ENCODE measurements at places on chromosomes 12 and 14. TPM values are rescaled to one million over a fixed set of nuclear protein-coding genes. Genes with fewer than 3 reads are reported as not detected.
A peak's percentile ranks its signal among the peaks of the same experiment; 100 is the strongest.

- H3K27ac ChIP-seq: no peak overlapping the region
- no peaks in the 10 kb centered on the region for H3K36me3 ChIP-seq
- no peak overlapping the region for H3K4me3 ChIP-seq
- DNase-seq: no peak
- H3K4me1 ChIP-seq: peaks cover 11% of the 10 kb centered on the region
Measured at GRCh38 chr14:67641902-67642749, 22.4 kb downstream of the ARG2 start.

DNA sequence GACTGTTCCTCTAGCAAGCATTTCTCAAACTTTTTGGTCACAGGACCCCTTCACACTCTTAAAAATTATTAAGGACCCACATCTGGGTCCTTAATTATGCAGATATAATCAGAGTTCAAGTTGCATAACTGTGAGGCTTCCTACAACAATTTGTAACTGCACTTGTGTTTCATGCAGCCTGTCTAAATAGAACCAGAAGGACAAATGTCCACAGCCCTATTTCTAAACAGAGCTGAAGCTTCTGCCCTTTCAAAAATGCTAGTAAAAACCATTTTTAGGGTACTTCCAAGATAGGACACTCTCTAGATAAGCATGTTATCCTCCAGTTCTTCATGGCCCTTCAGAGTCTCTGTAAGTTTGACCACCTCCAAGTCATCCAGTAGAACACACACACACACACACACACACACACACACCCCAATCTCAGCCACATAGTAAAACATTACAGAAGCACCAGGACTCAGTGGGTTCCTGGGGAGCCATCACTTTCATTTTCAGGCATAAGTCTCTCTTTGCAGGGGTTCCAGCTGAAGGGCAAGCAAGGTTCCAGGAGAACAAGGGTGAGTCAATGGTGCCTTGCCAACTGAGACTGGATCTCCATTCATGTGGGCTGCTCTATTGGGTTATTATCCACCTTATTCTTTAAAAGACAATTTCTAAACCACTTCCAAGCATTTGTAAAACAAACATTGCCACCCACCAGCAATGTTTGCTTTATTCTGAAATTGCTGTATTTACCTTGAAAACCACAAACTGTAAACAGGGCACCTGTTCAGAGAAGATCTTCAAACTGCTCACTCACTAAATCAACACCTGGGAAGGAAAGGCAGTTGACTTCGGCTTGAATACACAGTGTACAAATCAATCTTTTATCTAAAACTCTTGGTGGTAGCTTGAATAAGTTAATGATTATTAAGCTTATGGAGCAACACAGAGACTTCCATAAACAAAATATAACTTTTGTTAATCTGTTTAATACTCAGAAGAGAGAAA is 64.1 kb downstream of the ITPR2 start:
- no peaks in the 10 kb centered on the region for H3K36me3 ChIP-seq
- H3K4me1 ChIP-seq: peaks cover 4% of the 10 kb centered on the region
- no peak for DNase-seq
- no peaks in the 10 kb centered on the region for H3K27me3 ChIP-seq
- H3K4me3 ChIP-seq: no peak overlapping the region
- H3K27ac ChIP-seq: no peak overlapping the region

GRCh38 chr12:111342376-111342775 is 26.5 kb downstream of the PHETA1 start:
- H3K27ac ChIP-seq: no peak overlapping the region
- H3K36me3 ChIP-seq: no peaks in the 10 kb centered on the region
- no peak overlapping the region for H3K4me3 ChIP-seq
- no peaks in the 10 kb centered on the region for H3K4me1 ChIP-seq

GRCh38 chr12:63036216-63036973 is 101.4 kb upstream of the PPM1H start:
- H3K4me1 ChIP-seq: no peaks in the 10 kb centered on the region
- no peaks in the 10 kb centered on the region for H3K27me3 ChIP-seq
- H3K36me3 ChIP-seq: no peaks in the 10 kb centered on the region
- no peak overlapping the region for H3K4me3 ChIP-seq
- no peak overlapping the region for H3K27ac ChIP-seq

GRCh38 chr14:96797582-96798349 is 584 bp downstream of the VRK1 start:
- peak overlapping the region; percentile 85 for H3K4me3 ChIP-seq
- peak overlapping the region; percentile 46 for H3K27ac ChIP-seq
- no peaks in the 10 kb centered on the region for H3K27me3 ChIP-seq

DNA sequence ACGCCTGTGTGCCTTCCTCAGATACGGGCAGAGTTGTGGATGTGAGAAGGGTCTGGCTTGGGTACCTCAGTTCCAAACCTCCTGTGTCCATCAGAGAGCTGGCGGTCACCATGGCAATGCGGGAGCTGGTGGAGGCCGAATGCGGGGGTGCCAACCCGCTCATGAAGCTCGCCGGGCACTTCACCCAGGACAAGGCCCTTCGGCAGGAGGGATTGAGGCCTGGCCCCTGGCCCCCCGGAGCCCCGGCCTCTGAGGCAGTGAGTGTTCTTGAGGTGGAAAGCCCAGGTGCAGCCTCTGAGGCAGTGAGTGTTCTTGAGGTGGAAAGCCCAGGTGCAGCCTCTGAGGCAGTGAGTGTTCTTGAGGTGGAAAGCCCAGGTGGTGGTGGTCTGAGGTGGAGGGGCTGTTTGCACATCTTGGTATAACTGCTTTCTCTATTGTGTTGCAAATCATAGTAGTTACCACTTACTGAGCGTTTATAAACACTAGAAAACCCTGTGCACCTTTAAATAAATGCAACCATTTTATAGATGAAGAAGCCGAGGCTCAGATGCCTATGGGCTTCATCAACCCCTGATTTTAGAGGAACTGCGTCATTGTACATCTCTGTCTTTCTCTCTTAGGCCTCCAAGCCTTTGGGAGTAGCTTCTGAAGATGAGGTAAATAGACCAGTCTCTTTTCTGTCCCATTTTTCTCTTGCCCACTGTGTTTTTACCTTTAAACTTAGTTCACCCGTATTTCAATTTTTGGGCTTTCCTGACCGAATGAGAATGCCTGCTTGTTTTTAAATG is 976 bp downstream of the PEX5 start:
- peaks cover 20% of the 10 kb centered on the region for H3K4me1 ChIP-seq
- DNase-seq: peak; percentile 12
- H3K36me3 ChIP-seq: peaks cover 33% of the 10 kb centered on the region

DNA sequence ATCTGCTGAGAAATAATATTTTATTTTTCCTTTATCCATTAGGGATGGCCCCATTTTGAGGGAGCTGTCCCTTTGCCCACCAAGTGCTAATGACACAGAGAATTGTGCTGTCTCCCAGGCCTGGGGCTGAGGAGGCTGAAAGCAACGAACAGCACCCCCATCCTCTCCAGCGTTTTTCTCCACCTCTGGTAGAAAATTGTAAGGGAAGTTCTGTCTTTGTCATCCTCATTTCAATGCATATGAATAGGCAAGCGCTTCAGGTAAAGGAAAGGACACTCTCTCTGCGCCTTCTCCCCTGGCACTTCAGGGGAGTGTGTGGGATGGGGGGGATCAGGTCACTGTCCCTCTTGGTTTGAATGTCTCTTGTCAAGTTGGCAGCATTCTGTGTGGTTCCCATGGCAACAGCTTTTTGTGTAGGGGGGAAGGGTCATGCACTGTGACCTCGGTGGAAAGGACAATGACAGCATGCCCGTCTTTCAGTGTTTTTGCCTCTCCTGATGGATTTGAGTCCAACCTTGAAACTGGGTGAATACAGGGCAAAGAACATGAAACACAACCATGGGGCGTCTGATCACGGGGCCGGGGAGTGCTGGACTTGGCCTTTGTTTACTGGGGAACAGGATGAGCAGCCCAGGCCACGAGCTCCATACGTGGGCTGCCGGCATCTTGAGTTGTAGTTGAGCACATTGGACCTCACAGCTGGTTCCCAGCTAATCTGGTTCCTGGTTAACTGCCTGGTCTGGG is 230.2 kb downstream of the VRK1 start:
- no peaks in the 10 kb centered on the region for H3K27me3 ChIP-seq
- no peak overlapping the region for H3K4me3 ChIP-seq

DNA sequence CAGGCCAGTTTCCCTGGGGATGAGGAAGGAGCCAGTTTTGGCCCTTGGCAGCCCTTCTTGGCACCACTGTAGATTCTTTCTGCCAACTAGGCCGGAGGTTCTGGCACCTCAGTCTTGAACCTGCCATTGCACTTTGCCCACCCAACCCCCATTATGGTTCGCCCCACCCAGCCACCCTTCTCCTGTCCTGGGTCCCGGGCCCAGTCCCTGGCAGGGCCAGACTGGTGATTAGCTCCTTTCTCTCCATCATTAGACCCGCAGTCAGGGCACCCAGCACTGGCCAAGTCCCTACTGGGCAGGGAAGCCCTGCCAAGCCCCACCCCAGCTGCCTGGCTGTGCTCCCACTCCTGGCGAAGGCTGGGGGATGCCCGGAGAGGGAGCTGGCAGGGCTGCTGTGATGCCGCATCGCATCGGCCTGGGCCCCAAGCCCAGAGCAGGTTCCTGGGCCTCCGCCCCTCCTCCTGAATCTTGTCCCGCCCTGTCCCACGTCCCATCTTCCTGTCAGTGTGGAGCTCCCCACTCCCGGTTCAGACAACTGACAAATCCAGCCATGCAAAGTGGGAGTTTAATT is 9.8 kb downstream of the FAM222A start:
- peak overlapping the region; percentile 35 for H3K27ac ChIP-seq
- no peak overlapping the region for H3K4me3 ChIP-seq
- no peaks in the 10 kb centered on the region for H3K27me3 ChIP-seq
- no peaks in the 10 kb centered on the region for H3K36me3 ChIP-seq

DNA sequence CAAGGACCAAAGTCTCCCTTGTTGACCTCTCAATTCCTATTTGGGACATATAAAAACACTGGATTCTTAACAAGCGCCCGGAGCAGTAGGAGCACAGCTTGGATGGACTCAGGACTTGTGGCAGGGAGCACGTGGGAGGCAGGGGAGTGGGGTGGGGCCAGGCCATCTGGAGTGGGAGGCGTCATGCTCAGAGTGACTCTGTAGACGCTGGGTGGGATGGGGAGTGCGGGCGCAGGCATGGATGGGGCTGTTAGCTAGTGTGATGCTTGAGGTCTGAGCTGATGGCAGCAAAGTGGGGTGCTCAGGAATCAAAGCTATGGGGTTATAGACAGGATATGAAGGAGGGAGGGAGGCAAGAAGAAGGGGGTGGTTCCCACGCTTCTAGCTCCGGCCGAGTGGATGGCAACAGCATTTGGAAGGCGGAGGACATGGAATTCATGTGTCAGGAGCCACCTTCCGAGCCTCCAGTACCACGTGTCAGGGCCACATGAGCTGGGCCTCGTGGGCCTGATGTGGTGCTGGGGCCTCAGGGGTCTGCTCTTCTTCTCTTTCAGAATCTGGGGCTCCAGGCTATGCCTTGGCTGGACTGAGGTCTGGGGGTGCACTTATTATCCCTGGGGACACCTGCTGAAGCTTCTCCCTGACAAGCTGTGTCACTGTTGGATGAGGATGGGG is 26.2 kb downstream of the MEG3 start:
- no peaks in the 10 kb centered on the region for H3K27me3 ChIP-seq
- H3K36me3 ChIP-seq: no peaks in the 10 kb centered on the region
- no peak overlapping the region for H3K4me3 ChIP-seq
- H3K4me1 ChIP-seq: no peaks in the 10 kb centered on the region
- no peak for DNase-seq
- H3K27ac ChIP-seq: no peak overlapping the region

Gene PLEKHG7
- not detected for total RNA-seq

Gene TPH2
- total RNA-seq: 0.13 TPM

Gene KCNJ8
- total RNA-seq: 24.4 TPM

Gene SLC25A47
- total RNA-seq: not detected
